GM23248 (cell line): ENCODE measurements at places on chromosomes 3 and 15. TPM values are rescaled to one million over a fixed set of nuclear protein-coding genes. Genes with fewer than 3 reads are reported as not detected.

- no peak for DNase-seq
- H3K36me3 ChIP-seq, result no peaks in the 10 kb centered on the region
- H3K27me3 ChIP-seq, result no peaks in the 10 kb centered on the region
- H3K4me1 ChIP-seq, result peaks cover 18% of the 10 kb centered on the region
- H3K27ac ChIP-seq, result no peak overlapping the region
- no peak overlapping the region for H3K4me3 ChIP-seq
Measured at GRCh38 chr3:17030438-17030837, 145.7 kb downstream of the PLCL2 start.

The DUOXA2 gene
- total RNA-seq, result not detected in 2 replicates

DNA sequence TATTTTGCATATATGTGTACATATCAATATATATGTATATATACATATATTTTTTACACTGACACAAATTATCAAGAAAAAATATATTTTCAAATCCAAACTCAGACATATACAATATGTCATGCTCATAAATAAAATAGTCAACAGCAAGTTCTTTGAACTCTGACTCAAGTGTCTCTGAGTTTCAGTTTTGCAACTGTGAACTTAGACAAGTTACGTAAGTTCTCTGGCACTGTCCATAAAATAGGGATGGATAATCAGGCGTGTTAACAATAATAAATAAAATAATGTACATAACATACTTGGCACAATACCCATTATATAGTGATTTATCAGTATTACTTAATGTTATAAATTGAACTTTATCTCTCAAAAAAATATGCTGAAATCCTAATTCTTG lies 12.1 kb upstream of the XRN1 start:
- peak; percentile 7 for DNase-seq
- no peaks in the 10 kb centered on the region for H3K27me3 ChIP-seq
- H3K4me3 ChIP-seq, result no peak overlapping the region

DNA sequence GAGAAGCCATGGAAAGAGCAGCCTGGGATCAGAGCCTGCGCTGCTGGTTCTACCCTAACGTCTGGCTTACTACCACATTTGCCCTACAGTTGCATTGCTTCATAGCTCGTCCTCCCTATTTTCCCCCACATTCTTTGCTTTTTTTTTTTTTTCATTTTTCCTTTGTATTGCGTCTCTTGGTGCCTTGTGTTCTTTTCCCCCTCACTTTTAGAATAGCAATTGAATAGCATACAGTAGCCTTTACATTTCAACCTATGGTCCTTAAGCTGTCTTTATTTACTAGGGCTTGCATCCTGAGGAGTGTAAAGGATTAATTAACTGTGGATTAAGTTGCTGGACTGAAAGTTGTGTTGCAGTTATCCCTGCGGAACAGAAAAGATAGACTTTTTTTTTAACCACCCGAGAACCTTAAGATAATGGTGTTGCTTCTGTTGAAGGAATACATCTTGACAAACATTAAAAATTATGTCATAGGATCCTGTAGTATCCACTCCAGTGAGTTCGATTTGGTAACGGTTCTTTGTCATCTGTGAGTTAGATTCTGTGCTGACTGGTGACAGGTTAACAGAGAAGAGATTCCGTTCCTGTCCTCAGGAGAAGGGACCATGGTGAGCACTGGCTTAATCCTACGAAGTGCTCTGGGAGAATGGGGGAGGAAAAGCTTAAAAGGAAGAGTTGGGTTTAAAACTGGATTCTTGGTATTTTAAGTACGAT lies 417.4 kb upstream of the NAALADL2 start:
- H3K4me3 ChIP-seq, result peak overlapping the region; percentile 89
- H3K4me1 ChIP-seq, result peaks cover 28% of the 10 kb centered on the region
- no peaks in the 10 kb centered on the region for H3K36me3 ChIP-seq
- peak overlapping the region; percentile 100 for H3K27ac ChIP-seq

- H3K4me3 ChIP-seq, result no peak overlapping the region
- H3K36me3 ChIP-seq, result no peaks in the 10 kb centered on the region
- no peak for DNase-seq
- H3K27ac ChIP-seq, result no peak overlapping the region
- no peaks in the 10 kb centered on the region for H3K27me3 ChIP-seq
- no peaks in the 10 kb centered on the region for H3K4me1 ChIP-seq
Measured at GRCh38 chr15:96031426-96032110, 298.9 kb upstream of the NR2F2 start.

The VGLL4 gene
- total RNA-seq, result 46.5 and 54.9 TPM in 2 replicates

The PLCB2 gene
- total RNA-seq, result 0.54 and 0.76 TPM in 2 replicates

- H3K27me3 ChIP-seq, result no peaks in the 10 kb centered on the region; the same call in 1 of the 2 replicates
- H3K27ac ChIP-seq, result no peak overlapping the region
- no peak for DNase-seq
- H3K36me3 ChIP-seq, result no peaks in the 10 kb centered on the region
- H3K4me3 ChIP-seq, result no peak overlapping the region
Measured at GRCh38 chr15:83835479-83835878, 181.6 kb downstream of the ADAMTSL3 start.

DNA sequence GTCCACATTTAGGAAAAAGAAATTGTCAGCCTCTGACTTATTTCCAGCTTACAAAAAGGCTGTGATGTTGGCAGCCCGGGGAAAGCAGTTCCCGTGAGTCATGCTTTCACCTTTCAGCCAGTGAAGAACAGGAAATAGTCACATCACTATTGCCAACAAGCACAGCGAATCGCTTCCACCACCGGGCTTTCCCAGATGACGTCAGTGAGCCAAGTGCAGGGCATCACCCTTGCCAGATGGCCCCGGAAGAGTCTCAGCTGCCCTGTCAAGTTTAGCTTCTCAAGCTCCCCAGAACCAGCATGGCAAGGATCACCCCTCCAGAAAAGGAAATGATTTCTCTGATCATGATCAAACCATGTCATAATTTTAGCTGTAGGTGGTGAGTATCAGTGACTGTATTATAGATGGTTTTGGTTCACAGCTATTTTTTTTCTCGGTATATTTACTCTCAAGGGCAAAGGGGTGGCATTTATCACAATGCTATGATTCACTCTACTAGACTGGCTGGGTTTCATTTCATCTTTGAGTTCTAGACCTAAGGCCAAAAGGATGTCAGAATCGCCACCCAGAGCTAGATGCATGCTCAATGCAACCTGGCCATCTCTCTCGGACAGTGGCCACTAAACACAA lies 32.9 kb downstream of the B3GNT5 start:
- DNase-seq, result peak; percentile 99
- no peaks in the 10 kb centered on the region for H3K27me3 ChIP-seq
- peak overlapping the region; percentile 63 for H3K27ac ChIP-seq
- H3K4me3 ChIP-seq, result 0 out of 2 replicates have a peak overlapping the region, but pooled peaks have one; percentile 12
- H3K36me3 ChIP-seq, result no peaks in the 10 kb centered on the region

- no peak overlapping the region for H3K27ac ChIP-seq
- no peaks in the 10 kb centered on the region for H3K4me1 ChIP-seq
- DNase-seq, result no peak
- H3K27me3 ChIP-seq, result no peaks in the 10 kb centered on the region
- no peaks in the 10 kb centered on the region for H3K36me3 ChIP-seq
Measured at GRCh38 chr3:57118254-57118653, 46.9 kb downstream of the IL17RD start.

DNA sequence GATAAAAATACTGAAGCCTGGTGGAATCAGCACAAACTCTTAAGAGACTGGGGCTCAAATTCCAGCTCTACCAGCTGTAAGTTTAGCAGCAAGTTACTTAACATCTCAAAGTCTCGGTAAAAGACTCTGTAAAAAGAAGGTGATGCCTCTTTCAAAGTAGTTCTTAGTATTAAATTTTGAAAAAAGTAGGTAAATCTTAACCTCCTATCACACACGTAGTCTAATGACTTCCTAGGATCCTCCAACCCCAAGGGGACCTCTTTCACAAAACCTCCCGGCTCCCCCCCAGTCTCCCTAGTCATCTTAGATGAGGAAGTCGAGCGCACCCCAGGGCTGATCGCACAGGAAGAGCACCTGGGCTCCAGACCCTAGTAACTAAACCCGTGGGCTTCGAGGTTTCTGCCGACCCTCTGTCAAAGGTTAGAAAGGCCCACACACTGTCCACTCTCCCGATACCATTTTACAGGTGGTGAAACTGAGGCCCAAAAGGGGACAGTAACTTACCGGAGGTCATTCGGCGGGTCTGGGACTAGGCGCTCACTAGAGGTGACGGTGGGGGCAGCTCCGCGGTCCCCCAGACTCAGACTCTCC lies 427 bp downstream of the MBD4 start:
- H3K27me3 ChIP-seq, result no peaks in the 10 kb centered on the region
- peaks cover 16% of the 10 kb centered on the region for H3K36me3 ChIP-seq
- H3K4me1 ChIP-seq, result peaks cover 74% of the 10 kb centered on the region
- peak overlapping the region; percentile 98 for H3K27ac ChIP-seq

The SMCO1 gene
- not detected in 2 replicates for total RNA-seq

GRCh38 chr15:80404057-80404760 lies at the start of gene ARNT2:
Gene ARNT2, plus strand, starts transcription at chr15:80404382. Its CDS starts 134 bp downstream, at chr15:80404516.
- H3K4me3 ChIP-seq, result peak within 1 kb of the TSS; percentile 73
- no peaks in the 10 kb centered on the region for H3K4me1 ChIP-seq
- H3K27ac ChIP-seq, result no peak within 1 kb of the TSS

The B3GNT5 gene
- total RNA-seq, result 1.3 and 2.7 TPM in 2 replicates

The SERINC4 gene
- total RNA-seq, result not detected in 2 replicates

The TGFBR2 gene
- total RNA-seq, result 179 and 188 TPM in 2 replicates

GRCh38 chr3:116340680-116341216 lies 104.5 kb downstream of the LSAMP start:
- 0 out of 2 replicates have a peak overlapping the region, but pooled peaks have one; percentile 5 for H3K4me3 ChIP-seq
- DNase-seq, result peak; percentile 75
- H3K4me1 ChIP-seq, result peaks cover 19% of the 10 kb centered on the region
- no peaks in the 10 kb centered on the region for H3K36me3 ChIP-seq

DNA sequence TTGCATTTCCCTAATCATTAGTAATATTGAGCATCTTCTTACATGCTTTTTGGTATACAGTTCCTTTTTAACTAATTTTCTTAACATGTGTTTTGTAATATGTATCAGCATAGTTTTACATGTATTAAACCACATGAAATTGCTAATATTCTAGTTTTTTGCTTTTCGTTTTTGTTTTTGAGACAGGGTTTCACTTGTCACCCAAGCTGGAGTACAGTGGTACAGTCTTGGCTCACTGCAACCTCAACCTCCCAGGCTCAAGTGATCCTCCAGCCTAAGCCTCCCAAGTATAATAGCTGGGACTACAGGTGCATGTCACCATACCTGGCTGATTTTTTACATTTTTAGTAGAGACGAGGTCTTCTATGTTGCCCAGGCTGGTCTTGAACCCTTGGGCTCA lies 4.4 kb upstream of the ISG20 start:
- H3K27me3 ChIP-seq, result no peaks in the 10 kb centered on the region
- DNase-seq, result no peak
- peaks cover 8% of the 10 kb centered on the region for H3K4me1 ChIP-seq

DNA sequence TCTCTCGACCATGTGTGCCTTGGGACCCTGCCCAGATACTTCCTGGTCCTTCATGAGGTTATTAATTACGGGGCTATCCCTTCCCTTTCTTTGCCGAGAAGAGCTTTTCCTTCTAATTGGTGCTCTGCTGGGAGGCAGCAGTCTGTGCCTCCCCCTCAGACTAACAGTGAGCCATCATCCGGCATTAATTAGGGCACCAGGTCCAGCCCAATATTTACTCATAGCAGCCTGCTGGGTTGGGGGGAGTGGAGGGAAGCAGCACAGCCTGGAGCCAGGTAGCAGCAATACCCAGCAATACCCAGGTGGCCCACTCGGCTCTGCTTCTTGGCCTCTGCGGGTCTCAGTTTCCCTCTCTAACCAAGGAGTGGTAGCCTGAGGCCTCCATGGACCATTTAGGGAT lies 20.1 kb downstream of the CACNA2D2 start:
- no peaks in the 10 kb centered on the region for H3K36me3 ChIP-seq
- no peaks in the 10 kb centered on the region for H3K27me3 ChIP-seq
- no peak overlapping the region for H3K4me3 ChIP-seq
- no peaks in the 10 kb centered on the region for H3K4me1 ChIP-seq
- DNase-seq, result peak; percentile 19

The C2CD4B gene
- not detected in 2 replicates for total RNA-seq

DNA sequence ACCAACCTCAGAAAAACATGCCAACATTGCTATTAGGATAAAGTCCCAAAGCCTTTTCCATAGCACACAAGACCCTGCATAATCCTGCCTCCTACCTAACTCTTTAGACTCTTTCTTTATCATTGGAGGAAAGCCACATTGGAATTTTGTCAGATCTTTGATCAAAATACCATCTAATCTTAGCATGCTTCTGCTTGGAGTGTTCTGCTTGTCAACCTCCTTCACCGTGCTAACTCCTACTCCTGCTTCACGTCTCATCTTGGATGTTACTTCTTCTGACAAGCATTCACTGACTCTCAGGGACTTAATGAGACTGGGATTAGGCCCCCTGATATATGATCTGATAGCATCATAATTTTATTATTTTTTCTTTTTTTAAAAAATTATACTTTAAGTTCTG lies 7.4 kb upstream of the GLCE start:
- H3K4me3 ChIP-seq, result no peak overlapping the region
- H3K27ac ChIP-seq, result no peak overlapping the region
- no peaks in the 10 kb centered on the region for H3K36me3 ChIP-seq

GRCh38 chr3:39453134-39453533 lies 14.3 kb upstream of the MOBP start:
- H3K27ac ChIP-seq, result no peak overlapping the region
- no peak for DNase-seq

DNA sequence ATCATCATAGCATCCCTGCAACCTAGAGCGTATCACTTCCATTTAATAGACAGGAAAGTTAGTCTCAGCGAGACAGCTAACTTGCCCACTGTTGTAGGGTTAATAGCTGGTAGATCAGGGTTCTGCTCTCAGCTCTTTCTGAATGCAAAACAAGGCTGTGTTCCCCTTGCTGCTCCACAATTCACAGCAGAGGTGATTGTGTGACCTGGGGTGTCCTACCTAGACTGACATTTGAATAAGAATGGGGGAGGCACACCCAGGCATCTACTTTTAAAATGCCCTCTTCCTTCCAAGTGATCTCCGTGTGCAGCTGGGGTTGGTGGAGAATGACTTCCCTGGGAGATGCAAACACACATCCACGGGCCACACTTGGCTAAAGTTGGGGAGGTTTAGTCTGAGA lies 43.0 kb upstream of the CACNA2D3 start:
- no peak overlapping the region for H3K27ac ChIP-seq
- H3K4me3 ChIP-seq, result no peak overlapping the region
- no peak for DNase-seq
- H3K4me1 ChIP-seq, result no peaks in the 10 kb centered on the region

DNA sequence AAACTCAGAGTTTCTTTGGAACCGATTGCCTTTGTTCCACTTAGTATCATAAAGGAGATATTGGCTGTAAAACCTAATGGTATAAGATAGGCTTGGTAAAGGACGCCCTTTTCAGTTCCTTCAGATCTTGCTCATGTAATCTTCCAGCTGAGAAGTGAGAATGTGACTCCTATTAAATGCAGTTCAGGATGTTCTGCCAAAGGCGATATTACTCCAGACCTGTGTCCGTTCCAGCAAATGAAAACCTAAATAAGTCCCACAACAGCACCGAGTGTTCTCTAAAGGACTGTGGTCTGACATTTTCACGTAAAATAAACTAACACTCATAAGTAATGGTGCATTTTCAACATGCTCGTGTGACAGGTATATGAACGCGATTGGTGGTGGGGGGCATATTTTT lies 276.2 kb downstream of the FEZF2 start:
- H3K27ac ChIP-seq, result no peak overlapping the region
- peak; percentile 13 for DNase-seq
- H3K27me3 ChIP-seq, result no peaks in the 10 kb centered on the region
- H3K4me3 ChIP-seq, result no peak overlapping the region

DNA sequence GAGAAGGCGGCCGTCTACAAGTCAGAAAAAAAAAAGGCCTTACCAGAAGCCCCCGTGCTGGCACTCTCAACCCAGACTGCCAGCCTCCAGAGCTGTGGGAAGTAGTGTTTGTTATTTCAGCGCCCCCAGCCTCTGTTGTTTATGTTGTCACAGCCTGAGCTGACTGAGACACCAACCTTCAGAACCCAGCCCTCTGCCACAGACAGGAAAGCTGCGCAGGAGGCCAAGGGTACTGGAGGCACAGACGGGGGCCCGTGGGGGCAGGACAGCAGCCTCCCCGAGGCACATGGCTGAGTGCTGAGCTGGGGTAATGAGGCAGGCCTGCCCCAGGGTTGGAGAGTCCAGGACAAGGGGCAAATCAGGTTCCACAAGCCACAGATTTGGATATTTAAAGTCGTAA lies 33.7 kb downstream of the HCN4 start:
- no peaks in the 10 kb centered on the region for H3K36me3 ChIP-seq
